Stimulated activated CD4-positive, alpha-beta T cell treated with anti-CD3 and anti-CD28 coated beads, Interleukin-1b, Interleukin-23, amount 100 ng/mL, for 1 hour (primary cell): ENCODE measurements at places on chromosomes 2 and 18.

- DNase-seq = no peak
Observed at GRCh38 chr2:113234721-113235346, 43.9 kb downstream of the PAX8 start.

DNA sequence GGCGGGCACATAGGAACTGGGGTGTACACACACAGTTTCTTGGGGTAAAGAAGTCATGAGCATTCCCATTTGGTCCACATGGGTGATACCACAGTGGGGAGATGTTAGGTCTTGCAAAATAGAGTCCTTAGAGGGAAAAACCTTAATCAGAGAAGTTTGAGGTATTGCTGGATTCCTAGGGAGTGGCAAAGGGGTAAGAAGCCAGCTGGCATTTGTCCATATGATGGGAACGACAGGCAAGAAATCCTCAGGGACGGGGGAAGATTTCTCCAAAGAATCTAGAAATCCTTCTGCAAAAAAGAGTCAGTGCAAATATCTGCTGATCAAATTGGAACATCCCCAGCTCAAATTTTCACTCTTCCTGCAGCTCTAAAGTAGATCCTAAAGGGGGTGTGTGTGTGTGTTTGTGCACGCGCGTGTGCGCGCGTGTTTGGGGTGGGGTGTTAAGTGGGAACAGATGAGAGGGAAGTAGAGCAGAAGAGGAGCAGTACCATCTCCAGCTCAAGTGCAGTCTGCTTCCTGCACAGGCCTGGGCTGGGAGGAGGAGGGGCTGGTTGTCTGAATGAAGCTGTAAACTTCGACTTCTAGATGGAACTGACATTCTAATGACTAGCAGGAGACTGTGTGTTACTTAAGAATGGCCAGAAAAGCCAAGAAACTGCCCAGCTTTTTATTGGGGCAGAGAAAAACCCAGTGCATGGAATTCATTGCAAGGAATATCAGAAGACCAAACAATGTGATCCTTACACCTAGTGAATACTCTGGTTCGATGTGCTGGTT is 168.0 kb downstream of the SPP2 start:
- DNase-seq = no peak

- no peak for DNase-seq
Observed at GRCh38 chr2:142323206-142323605, 192.4 kb upstream of the LRP1B start.

DNA sequence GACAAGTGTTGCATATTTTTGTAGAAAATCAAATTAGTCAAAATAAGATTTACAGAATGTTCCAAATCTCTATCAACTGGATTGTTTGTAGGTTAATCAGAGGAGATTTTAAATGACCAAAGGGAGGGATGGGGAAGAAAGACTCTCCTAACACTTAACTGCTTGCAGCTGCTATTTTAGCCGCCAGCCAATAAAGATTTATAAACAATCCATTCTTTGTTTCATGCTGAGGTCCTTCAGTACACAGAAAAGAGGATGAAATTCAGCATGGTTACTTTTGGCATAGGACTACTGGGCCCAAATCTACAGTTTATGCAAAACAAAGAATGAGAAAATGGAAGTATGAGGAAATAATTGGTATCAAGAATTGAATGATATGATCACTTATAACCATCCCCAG is 86.4 kb upstream of the FN1 start:
- no peak for DNase-seq

- no peak for DNase-seq
Observed at GRCh38 chr18:48165111-48165866, 234.8 kb upstream of the SMAD2 start.

GRCh38 chr18:49613641-49614151 is 51.8 kb downstream of the LIPG start:
- DNase-seq = no peak

GRCh38 chr2:214547931-214548330 is 137.1 kb downstream of the VWC2L start:
- DNase-seq = no peak

DNA sequence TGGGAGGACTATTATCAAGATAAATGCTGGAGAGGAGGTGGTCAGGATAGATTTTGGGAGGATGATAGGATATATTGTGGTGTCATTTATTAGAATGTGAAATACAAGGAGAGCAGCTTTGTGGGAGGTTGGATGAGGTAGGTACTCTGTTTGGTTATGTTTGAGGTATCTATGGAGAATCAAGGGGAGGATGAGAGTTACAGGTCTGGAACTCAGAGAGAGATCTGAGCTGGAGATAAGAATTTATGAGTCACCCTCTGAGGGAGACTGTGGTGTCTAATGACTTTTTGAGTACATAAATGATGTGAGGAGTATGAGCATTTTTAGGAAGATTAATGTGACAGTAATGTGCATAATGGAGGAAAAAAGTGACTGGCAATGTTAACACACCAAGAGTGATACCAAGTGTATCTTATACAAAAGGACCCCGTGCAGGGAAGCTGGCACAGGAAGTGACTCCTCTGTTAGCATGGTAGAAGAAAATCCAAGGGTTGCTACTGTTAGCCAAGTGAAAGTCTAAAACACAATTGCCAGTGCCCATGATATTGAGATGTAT is 48.2 kb downstream of the CRIM1 start:
- no peak for DNase-seq
